Type B pancreatic cell (in vitro differentiated cells): ENCODE measurements at places on chromosomes 5 and 9. TPM values are rescaled to one million over a fixed set of nuclear protein-coding genes. Genes with fewer than 3 reads are reported as not detected.

Gene PLAC8L1
- 0.95 and 2.4 TPM in 2 replicates for total RNA-seq

Gene ARID3C
- 0.26 TPM in 1 of 2 replicates, not detected in the other for total RNA-seq

Gene MAP1B
- 66.2 and 124 TPM in 2 replicates for total RNA-seq

Gene DMRTA1
- total RNA-seq = 1.2 and 1.5 TPM in 2 replicates

Gene PCDHB8
- 0.99 and 3.9 TPM in 2 replicates for total RNA-seq

Gene ADAMTS12
- 1.5 and 32.1 TPM in 2 replicates for total RNA-seq

Gene TMEM252
- total RNA-seq = 0.67 and 0.80 TPM in 2 replicates
